ENCODE measurements at places on chromosomes 2 and 18.

DNA sequence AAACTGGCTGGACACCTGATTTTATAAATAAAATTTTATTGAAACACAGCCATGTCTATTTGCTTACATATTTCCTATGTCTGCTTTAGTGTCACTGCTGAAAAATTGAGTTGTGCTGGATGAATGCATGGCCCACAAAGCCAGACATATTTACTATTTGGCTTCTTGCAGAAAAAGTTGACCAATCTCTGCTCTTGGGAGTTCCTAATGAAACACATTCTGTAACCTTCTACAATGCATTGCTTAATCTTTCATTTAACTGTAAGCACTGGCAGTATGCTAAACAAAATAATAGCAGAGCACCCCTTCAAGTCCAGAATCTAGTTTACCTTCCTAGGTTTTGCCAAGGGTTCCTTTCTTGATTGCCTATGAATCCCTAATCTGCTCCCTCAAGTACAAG lies 17.7 kb upstream of the SERPINB7 start:
- no peak for DNase-seq

DNA sequence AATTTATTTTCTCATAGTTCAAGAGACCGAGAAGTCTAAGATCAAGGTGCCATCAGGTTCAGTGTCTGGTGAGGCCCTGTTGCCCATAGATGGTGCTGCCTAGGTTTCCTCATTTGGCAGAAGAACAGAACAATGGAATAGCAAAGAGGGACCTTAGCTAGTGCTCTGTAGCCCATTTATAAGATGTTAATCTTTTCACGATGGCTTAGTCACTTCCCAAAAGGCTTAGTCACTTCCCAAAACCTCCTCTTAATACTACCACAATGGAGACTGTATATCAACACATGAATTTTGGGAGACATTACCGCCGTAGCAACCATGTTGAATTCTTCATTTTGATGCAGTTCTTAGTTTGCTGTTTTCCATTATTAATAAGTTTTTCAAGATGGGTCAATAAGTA lies 246.3 kb upstream of the NRP2 start:
- no peak for DNase-seq

DNA sequence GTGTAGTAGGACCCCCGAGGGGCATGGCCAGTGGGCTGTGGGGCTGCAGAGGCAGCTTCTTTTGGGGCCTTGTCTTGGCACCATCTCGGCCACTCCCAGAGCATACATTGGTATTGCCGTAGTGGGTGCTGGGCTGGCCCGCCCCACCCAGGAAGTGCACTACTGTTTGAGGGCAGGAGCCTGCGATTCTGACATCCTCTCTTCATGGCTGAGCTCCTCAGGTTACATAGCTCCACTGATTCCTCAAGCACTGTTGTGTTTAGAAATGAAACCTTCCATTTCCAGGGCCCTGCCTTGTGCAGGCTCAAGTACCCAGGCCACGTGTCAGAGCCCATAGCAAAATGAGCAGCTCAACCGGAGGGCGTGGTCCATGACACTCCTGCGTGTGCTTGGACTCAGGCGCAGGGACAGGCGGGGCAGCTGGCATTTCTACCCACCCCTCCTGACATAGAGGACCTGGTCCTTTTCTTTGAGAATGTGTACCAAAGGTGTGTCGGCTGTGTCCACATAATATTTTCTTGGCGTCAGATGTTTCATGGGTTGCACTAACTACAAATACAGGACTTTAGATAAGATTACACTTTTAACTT lies 67.9 kb downstream of the DGKD start:
- DNase-seq: no peak

DNA sequence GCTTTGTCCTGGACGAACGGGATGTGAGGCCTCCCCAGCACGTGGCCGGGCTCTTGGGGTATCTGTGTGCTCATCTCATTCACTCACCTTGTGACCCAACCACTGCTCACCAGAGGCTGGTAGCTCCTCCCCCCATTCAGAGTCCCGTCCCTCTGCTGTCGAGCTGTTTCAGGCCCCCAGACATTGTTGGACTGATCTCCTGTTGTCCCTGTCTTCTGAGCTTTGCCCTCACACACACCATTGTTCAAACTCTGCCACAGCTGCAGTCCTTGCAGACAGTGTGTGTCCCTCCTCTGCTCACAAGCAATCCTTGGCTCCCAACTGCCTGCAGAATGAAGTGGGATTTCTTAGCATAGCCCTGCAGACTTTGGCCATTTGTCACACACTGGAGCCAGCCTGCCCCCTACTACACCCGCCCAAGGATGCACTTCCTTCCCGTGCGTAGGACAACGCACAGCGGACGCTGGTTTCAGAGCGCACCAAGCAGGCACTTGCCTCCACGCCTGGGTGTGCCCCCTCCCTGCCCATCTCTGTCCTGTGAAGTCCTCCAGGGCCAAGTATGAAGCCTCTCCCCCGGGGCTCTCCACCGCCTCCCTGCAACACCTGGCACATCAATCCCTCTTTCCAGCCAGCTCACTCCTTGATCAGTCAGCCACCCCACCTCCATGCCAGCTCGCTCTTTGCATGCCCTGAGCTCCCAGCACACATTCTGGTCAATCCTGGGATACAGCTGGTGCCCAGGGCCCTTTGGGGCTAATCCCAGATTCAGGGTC lies 16.5 kb upstream of the PRLH start:
- DNase-seq: no peak

DNA sequence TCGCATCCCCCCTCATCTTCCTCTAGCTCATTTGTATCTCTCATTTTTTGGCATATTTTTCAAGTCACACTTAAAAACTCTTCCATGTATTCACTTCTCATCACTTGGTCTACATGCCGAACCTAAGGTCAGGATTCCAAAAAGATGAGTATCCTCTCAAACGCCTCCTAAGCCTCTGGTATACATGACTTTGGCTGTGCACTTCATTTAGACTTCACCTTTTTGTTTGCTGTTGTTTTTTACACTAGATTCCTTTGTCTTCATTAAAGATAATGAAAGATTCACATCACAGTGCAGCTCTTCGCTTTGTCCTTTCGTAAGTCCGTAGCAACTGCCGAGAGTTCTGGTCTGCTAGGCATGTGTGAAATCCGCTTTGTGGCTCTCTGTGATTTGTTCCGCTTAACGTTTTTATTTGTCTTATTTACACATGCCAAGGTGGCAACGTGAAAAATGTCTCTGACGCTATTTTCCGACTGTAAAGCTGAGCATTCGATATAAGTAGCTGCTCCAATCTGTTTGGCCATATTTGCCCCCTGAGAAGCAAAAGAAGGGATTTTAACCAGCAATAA lies 17.7 kb downstream of the RND3 start:
- DNase-seq: no peak

GRCh38 chr2:37769551-37769950 lies 98.1 kb upstream of the CDC42EP3 start:
- no peak for DNase-seq

DNA sequence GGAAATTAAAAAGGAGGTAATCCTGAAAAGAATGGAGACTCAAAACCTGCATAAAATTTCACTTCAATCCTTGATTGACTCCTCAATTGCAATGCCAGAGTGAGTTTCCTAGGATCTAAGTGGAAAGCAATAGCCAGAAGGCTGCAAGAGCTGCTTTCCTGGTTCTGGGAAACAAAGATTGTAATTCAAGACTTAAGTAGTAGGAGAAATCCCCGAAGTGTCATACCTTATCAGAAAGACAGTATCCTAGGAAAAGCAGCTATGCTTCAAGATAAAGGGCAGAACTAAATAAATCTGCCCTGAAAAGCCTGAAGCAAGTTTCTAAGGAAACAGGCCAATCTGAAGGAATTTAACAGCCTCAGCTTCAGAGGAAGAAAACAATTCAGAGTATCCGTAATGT lies 390.2 kb downstream of the DSC3 start:
- DNase-seq: no peak

DNA sequence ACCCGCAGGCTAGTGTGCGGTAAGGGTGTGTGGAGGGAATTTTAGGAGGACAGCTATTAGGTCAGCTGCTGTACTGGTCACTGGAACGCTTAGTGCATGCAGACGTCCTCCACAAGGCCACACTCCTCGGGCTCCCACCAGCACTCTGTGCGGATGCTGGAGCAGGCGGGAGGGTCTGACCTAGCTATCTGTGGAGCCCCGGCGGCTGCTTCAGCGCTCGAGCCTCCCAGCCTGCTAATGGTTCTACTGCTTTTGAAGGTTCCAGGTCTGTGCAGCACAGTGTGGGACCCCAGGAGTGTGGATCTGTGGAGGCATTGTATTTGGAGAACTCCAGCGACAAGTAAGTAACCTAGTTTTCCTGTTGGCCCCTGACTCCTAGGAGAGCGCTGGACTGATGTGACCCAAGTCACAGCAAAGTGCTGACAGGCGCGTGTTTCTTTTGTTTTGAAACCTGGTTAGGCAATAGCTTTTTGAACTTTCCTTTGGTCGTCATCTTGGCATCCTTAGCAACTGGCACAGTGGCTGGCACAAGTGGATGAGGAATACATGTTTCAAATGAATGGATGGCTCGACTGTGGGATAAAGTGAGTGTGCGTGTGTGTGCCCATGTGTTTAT lies 113.5 kb downstream of the ZNF236 start:
- DNase-seq: no peak

DNA sequence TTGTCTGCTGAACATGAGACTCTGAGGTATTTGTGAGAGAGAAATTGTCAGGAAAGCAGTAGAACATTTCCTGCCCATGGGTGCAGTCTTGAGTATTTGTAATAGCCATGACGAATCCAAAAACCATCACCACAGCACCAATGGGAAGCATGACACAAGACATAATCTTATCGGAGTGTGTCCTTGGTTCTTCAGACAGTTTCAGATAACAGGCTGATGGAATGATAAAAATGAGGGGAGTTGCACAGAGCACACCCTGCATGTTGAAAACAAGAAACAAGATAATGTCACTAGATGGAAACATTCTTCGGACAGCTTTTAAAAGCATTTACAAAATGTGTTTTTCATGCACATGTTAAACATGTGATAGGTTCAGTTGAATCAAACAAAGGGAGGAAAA lies 56.9 kb downstream of the SLC38A11 start:
- no peak for DNase-seq

- DNase-seq: no peak
Measured at GRCh38 chr2:9325428-9325827, 97.9 kb downstream of the ITGB1BP1 start.

DNA sequence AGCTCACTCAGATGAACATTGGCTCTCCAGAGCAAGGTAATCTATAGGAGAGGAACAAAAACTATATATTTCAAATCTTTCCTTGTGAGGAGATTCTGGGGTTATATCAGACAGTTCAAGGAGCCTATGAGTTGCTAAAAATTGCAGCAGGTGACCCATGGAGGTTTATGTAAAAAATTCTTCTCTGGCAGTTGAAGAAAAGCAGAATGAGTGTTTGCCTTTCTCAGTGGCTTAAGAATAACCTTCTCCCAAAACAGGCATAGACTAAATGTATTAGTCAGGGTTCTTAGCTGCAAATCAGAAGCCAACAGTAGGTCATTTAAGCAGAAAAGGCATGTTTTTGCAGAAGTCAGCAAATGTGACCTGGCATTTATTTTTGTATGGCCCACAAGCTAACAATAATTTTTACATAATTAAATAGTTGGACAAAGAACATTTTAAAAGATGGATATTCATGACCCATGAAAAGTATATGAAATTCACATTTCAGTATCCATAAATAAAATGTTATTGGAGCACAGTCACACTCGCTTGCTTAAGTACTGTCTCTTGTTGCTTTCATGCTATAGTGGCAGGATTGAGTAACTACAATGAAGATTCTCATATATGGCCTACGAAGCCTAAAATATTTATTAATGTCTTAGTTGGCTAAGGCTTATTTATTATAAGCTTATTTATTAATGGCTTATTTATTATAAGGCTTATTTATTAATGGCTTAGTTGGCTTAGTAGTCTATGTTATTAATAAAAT lies 93.4 kb upstream of the TLK1 start:
- DNase-seq: no peak

GRCh38 chr2:128545829-128546228 lies 227.2 kb upstream of the HS6ST1 start:
- no peak for DNase-seq

DNA sequence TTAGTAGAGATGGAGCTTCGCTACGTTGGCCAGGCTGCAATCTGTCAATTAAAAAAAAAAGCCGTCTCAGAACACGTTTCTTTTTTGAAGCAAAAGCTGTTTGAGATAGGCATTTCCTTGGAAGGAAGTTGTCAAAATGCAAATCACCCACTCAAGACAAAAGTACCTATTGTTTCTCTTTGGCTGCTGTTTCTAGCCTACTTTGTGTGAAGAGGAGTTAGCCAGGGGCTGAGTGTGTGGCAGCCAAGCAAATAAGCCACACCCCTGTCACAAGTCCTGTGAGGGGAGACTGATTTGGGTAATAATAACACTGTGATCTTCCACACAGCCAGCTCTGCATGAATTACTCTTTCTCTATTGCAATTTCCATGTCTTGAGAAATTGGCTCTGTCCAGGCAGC lies 47.4 kb upstream of the CDCA7 start:
- no peak for DNase-seq

DNA sequence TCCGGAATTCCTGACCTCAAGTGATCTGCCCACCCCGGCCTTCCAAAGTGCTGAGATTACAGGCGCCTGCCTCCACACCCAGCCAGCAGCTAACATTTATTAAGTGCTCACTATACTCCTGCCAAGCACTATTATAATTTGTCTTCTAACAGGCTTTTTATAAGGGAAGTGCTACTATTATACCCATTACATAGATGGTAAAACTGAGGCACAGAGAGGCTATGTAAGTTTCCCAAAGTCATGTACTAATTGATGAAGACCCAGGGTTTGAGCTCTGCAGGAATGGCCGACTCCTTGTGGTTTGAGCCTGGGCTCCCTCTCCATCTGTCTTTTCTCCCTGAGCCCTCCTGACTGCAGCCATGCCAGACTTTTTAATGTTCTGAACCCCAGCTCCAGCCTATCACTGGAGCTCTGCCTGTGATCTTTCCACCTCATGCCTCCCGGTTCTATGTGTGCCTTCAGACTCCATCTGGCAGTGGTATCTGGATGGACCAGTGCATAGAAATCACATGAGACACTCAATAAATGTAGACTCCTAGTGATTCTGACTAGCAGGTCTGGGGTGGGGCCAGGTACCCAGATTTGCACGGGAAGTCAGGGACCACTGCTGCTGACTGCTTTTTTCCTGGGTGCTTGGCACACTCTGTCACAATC lies 197.1 kb downstream of the NEDD4L start:
- no peak for DNase-seq

DNA sequence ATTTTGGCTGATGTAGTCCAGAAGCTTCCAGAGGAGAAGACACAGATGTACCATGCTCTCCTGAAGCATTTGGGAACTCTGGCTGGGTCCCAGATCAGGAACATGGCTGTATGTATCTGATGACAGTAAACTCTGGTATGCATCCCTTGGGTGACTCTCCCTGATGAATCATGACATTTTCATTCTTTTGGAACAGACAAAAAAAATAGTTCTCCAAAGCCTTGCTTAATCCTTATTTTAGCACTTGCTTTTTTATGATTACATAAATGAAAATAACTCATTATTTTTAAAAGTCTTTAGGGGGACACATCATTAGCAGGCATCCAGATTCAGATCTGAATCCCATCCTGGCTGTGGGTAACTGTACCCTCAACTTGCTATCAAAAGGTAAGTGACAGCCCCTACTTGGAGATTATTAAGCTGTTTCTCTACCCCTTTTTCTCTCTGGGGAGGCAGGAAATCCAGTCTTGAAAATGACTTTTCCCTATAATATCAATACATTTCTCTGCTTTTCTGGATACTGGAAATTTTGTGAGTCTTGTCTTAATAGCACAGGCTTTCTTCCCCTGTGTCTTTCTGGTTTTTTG lies 23.3 kb downstream of the AOX1 start:
- no peak for DNase-seq

- no peak for DNase-seq
Measured at GRCh38 chr2:70044290-70045040, 42.8 kb upstream of the PCBP1 start.

Measured in HEK293T (cell line).